Activated naive CD8-positive, alpha-beta T cell treated with anti-CD3 and anti-CD28 coated beads, Interleukin-2, amount 50 U/mL, for 24 hours (primary cell): ENCODE measurements at places on chromosomes 6 and 20.
A peak's percentile ranks its signal among the peaks of the same experiment; 100 is the strongest.

GRCh38 chr6:44498436-44498835, 110.9 kb downstream of the CDC5L start:
- H3K27ac ChIP-seq, result no peak overlapping the region
- no peaks in the 10 kb centered on the region for H3K27me3 ChIP-seq
- H3K4me3 ChIP-seq, result no peak overlapping the region
- no peaks in the 10 kb centered on the region for H3K36me3 ChIP-seq
- no peak for DNase-seq

DNA sequence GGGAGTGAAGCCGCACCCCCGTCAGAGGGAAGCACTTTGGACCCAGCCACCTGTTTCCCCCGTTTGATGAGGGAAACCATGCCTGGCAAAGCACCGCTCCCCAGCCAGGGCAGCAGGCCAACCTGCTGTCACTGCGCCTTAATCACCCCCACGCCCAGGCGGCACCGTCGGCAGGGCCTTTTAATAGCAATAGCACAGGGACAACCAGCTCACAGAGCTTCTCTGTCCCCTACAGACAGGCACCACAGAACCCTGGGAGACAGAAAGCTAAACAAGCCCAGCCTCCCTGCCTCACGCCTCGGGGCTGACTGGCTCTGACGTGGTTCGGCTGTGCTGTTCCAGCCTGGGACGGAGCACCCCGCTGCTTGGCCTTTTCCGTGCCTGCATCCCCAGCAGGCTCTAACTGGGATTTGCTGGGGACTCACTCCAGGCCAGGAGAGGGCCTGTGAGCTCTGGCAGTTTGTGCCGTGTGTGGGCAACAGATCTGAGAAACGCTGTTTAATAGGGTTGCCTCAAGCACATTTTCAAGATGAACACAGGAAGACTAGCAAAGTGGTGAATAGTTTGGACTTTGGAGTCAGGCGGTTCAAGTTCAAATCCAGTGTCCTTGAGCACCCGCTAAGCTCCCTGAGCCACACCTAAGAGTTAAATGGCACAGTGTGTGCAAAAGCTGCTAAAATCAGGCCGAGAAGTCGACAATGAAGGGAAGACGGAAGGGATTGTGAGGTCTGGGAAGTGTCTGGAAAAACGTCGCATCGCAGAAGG, 223.8 kb downstream of the NRN1 start:
- DNase-seq, result no peak
- no peak overlapping the region for H3K27ac ChIP-seq
- no peak overlapping the region for H3K4me3 ChIP-seq
- H3K4me1 ChIP-seq, result peaks cover 19% of the 10 kb centered on the region
- H3K36me3 ChIP-seq, result peaks cover 2% of the 10 kb centered on the region
- no peaks in the 10 kb centered on the region for H3K27me3 ChIP-seq

DNA sequence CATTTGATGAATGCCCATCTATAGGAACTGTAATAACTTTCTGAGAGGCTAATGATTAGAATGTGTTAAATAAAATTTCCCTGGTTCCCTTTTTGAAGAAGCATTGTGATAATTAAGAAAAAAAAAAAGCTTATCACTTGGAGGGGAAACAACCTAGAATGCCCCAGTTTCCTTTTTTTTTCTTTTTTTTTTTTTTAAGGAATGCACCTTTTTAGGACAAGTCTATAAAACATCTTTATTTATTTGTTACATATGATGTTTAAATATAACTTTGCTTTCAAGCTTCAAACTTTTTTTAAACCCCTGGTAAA, 7.3 kb upstream of the MRPS10 start:
- no peaks in the 10 kb centered on the region for H3K36me3 ChIP-seq
- peaks cover 25% of the 10 kb centered on the region for H3K4me1 ChIP-seq
- H3K27ac ChIP-seq, result peak overlapping the region; percentile 68
- DNase-seq, result no peak

DNA sequence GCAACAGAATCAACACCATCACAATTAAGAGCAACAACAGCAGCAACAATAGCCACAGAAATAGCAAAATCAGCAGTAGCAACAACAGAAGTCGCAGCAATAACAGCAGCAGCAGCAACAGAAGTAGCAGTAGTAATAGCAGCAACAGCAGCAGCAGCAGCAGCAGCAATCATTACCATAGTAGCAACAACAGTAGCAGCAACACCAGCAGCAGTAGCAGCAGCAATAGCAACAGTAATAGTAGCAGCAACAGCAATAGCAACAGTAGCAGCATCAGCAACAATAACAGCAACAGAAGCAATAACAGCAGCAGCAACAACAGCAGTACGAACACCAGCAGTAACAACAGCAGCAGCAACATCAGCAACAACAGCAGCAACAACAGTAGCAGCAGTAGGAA, 39.8 kb downstream of the SLC22A2 start:
- H3K27me3 ChIP-seq, result peaks cover 36% of the 10 kb centered on the region
- no peak overlapping the region for H3K4me3 ChIP-seq
- H3K27ac ChIP-seq, result no peak overlapping the region
- H3K36me3 ChIP-seq, result no peaks in the 10 kb centered on the region
- no peaks in the 10 kb centered on the region for H3K4me1 ChIP-seq

DNA sequence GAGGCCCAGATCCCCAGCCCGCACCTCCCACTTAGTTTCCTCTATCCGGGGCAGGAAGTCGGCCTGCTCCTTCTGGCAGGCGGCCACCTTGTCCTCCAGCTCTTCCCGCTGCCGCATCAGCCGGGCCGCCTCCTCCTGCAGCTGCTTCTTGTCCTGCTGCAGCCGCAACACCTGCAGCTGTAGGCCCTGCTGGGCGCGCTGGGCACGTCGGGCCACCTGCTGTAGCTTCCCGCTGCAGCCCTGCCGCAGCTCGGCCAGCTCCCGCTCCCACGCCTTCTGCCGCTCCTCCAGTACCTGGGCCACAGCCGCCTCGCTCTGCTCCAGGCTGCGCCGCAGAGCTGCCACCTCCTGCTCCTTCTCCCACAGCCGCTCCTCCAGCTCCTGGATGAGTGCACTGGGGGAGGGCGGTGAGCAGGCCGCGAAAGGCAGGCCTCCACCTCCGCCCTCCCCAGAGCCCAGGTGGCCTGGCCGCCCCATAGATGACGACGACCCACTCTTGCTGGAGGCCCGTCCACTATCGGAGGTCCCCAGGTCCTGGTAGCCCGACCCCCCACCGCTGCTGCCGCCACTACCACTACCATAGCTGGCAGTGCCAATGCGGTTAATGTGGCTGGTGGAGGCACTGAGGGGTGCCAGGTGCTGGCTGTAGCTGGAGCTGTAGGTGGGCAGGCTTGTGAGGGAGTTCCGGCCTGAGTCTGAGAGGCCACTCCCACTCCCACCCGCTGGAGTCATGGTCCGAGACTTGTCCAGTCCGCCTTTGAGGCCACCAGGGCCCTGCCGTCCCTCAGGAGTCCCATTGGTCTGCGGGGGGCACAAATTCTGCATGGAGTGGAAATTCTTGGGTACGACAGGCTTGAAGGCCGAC, 6.0 kb upstream of the FASTKD5 start:
- no peak for DNase-seq
- H3K4me1 ChIP-seq, result peaks cover 5% of the 10 kb centered on the region
- no peak overlapping the region for H3K27ac ChIP-seq
- H3K4me3 ChIP-seq, result no peak overlapping the region
- peaks cover 9% of the 10 kb centered on the region for H3K27me3 ChIP-seq
- no peaks in the 10 kb centered on the region for H3K36me3 ChIP-seq

- no peak overlapping the region for H3K4me3 ChIP-seq
- no peaks in the 10 kb centered on the region for H3K36me3 ChIP-seq
- no peaks in the 10 kb centered on the region for H3K27me3 ChIP-seq
- H3K27ac ChIP-seq, result no peak overlapping the region
These were observed 30.0 kb upstream of the FBXL4 start for GRCh38 chr6:98977671-98978292.

- H3K36me3 ChIP-seq, result no peaks in the 10 kb centered on the region
- H3K27me3 ChIP-seq, result peaks cover 18% of the 10 kb centered on the region
- no peak overlapping the region for H3K27ac ChIP-seq
These were observed 34.8 kb upstream of the FILIP1 start for GRCh38 chr6:75528423-75528822.

GRCh38 chr6:141203902-141204575, 928.7 kb upstream of the GJE1 start:
- H3K36me3 ChIP-seq, result no peaks in the 10 kb centered on the region
- no peak for DNase-seq
- no peaks in the 10 kb centered on the region for H3K4me1 ChIP-seq
- no peak overlapping the region for H3K27ac ChIP-seq
- no peak overlapping the region for H3K4me3 ChIP-seq
- no peaks in the 10 kb centered on the region for H3K27me3 ChIP-seq

DNA sequence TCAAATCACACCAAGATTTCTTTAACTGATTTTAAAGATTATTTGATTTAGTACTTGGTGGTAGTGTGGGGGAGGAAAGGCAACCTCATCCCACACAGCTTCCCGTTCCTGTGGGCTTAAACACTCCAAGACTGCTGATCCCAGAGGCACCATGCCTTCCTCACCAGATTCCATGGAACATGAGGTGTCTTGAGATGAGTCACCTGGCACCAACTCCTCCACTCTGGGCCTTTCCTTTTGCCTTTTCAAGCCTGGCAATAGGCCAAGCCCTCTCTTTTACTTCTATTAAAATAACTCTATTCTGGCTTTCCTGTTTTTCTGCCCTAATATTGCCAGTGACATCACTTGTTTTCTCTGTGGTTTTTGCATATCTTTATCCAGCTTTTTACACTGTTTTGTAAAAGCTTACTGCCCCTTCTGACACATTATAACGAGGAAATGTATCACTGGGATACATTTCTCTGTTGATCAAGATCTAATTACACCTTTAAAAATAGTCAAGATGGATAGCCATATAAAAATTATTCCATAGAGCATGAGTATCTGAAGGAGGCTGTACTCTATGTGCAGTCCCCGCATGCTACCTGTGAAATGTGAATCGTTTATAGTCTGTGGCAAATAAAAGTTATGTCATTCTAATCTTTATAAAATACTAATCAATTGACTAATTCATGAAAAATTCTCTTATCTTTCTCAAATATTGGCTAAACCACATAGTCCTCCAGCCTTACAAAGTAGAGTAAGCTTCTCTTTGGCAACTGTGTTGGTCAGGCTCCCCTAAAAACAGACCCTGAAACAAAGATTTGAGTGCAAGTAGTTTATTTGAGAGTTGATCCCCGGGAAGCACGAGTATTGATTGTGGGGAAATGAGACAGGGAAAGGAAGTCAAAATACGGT, 257.8 kb upstream of the KCNQ5 start:
- no peaks in the 10 kb centered on the region for H3K4me1 ChIP-seq
- no peak overlapping the region for H3K27ac ChIP-seq
- H3K27me3 ChIP-seq, result peaks cover 13% of the 10 kb centered on the region
- H3K36me3 ChIP-seq, result no peaks in the 10 kb centered on the region
- DNase-seq, result no peak
- H3K4me3 ChIP-seq, result no peak overlapping the region

- DNase-seq, result no peak
- peaks cover 5% of the 10 kb centered on the region for H3K4me1 ChIP-seq
- no peak overlapping the region for H3K4me3 ChIP-seq
- H3K27me3 ChIP-seq, result peaks cover 2% of the 10 kb centered on the region
- no peak overlapping the region for H3K27ac ChIP-seq
- H3K36me3 ChIP-seq, result no peaks in the 10 kb centered on the region
These were observed 8.1 kb downstream of the PSORS1C2 start for GRCh38 chr6:31130751-31131150.

DNA sequence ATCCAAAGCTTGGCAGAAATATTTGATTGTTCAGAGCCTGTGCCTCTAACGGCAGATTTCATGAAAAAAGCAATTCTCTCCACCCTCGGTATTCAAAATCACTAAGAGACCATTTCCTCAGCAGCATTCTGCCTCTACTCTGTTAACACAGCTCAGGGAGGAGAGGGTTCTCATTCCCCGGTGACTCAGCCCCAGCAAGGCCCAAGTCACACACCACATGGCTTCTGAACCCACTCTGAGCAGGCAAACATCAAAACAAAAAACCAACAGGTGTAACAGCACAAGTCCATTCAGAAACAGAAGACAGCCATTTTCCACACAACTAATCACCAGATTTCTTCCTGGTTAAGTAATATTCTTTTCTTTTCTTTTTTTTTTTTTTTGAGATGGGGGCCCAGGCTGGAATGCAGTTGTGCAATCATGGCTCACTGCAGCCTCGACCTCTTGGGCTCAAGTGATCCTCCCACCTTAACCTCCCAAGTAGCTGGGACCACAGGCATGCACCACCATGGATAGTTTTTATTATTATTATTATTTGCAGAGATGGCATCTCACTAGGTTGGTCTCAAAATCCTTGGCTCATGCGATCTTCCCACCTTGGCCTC, 55.4 kb downstream of the GFOD1 start:
- H3K27me3 ChIP-seq, result no peaks in the 10 kb centered on the region
- H3K27ac ChIP-seq, result peak overlapping the region; percentile 88
- DNase-seq, result no peak
- peak overlapping the region; percentile 61 for H3K4me3 ChIP-seq
- H3K4me1 ChIP-seq, result peaks cover 89% of the 10 kb centered on the region
- H3K36me3 ChIP-seq, result peaks cover 18% of the 10 kb centered on the region

DNA sequence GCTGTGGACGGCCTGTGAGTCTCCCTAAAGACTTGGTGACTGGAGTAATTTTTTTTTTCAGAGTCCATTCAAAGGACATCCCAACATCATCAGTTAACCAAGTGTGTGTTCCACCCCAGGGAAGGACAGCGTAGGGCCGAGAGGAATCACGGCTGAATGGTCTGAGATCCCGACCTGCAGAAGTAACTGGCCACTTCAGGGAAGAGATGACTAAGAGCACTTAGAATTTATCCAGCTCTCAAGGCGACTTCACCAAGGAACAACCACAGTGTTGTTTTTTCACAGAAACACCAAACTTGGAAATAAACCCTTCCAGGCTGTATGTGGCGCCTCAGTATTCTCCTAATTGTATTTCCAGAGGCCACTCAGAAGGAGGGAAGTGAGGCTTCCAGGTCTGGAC, 231.6 kb downstream of the FNDC1 start:
- H3K36me3 ChIP-seq, result no peaks in the 10 kb centered on the region
- no peak for DNase-seq
- H3K27me3 ChIP-seq, result peaks cover 4% of the 10 kb centered on the region
- H3K4me3 ChIP-seq, result no peak overlapping the region
- no peak overlapping the region for H3K27ac ChIP-seq
- no peaks in the 10 kb centered on the region for H3K4me1 ChIP-seq

DNA sequence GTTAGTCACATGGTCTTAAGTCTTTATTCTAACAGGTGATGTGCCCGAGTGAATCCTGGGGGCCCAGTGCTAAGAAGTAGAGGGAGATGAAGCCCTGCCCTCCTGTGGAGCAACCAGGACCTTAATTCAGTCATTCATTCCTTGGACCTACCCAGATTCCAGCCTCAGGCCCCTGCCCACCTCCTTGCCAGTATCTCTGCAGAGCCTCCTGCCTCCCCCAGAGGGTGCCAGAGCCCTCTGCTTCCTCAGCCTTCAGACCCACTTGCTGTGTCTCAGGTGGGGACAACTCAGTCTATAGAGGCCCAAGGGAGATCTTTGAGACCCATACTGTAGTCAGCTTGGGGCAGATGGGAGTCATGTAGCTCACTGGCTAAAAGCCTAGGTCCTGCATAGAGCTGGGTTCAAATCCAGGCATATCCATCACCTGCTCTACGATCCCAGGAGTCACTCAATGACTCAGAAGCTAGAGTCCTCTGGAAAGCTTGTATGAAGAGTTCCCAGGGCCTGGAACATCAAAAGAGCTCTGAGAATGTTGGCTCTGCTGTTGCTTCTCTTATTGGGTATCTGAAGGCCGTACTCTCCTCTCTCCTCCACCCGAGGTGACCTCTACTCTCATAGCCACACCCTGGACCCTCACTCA, 3.9 kb upstream of the SIGLEC1 start:
- peaks cover 8% of the 10 kb centered on the region for H3K4me1 ChIP-seq
- no peak overlapping the region for H3K27ac ChIP-seq
- peak; percentile 30 for DNase-seq
- H3K27me3 ChIP-seq, result peaks cover 6% of the 10 kb centered on the region

- no peak for DNase-seq
- H3K27me3 ChIP-seq, result peaks cover 59% of the 10 kb centered on the region
- H3K4me1 ChIP-seq, result peaks cover 6% of the 10 kb centered on the region
- no peak overlapping the region for H3K4me3 ChIP-seq
These were observed 8.5 kb downstream of the TRIM15 start for GRCh38 chr6:30171677-30172471.
